ENCODE measurements at places on chromosomes 2 and 18.

DNA sequence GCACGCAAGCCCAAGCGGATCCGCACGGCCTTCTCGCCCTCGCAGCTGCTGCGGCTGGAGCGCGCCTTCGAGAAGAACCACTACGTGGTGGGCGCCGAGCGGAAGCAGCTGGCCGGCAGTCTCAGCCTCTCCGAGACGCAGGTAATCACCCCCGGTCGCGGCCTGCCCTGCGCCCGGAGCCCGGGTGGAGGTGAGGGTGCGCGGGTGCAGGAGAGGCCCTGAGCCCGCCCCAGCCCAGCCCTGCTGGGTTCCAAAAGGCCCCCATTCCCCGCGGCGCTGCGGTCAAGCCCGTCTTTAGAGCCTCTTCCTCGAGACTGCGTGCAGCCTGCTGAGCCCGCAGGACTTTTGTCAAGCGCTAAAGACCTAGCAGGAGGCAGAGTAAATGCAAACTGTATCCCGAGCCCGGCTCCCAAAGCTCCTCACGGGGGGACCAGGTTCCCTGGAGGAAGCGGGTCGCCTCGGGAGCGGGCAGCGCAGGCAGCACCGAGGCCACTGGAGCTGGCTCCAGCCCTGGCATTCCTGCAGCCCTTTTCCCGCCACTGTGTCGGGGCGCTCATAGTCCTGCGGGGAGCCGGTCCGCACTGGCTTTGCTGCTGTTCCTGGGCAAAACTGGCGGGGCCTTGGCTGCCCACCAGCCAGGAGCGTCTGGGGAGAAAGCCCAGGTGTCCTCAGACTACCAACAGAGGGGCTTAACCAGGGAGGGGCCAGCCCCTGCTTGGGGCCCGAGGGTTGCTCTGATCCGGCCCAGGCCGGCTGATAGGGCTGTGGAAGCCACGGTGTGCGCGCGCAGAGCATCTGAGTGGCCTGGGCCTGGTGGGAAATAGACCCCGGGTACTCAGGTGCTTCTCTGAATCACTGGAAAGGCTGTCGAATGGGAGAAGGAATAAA lies 7.3 kb downstream of the EMX1 start:
- peak; percentile 30 for DNase-seq

DNA sequence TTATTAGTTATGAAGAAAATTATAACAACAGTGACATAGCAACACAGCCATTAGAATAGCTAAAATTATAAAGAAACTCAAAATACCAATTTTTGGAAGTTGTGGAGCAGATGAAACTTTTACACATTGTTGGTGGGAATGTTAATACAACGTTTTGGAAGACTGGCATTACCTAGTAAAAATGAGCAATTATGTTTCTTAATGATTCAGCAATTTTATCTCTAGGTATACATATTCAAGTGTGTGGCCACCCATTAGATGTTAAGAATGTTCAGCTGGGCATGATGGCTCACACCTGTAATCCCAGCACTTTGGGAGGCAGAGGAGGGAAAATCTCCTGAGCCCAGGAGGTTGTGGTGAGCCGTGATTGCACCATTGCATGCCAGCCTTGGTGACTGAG lies 78.8 kb downstream of the INSIG2 start:
- DNase-seq = no peak

DNA sequence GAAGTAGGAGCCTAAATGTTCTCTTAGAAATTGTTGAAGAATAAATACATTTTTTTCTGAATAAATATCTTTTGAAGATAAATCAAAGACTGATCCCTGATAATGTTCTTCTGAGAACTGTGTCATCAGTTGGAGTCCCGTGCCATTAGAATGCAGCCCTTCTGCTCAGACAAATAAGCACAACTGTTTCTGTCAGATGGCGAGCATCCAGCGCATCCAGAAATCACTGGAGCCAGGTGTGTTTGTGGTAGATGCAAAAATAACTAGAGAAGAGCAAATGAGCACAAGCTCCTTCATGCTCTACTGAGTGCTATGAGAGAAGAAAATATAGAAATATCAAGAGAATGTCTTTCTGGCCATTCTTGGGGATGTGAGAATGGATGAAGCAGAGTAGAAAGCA lies 573.7 kb downstream of the THSD7B start:
- no peak for DNase-seq

DNA sequence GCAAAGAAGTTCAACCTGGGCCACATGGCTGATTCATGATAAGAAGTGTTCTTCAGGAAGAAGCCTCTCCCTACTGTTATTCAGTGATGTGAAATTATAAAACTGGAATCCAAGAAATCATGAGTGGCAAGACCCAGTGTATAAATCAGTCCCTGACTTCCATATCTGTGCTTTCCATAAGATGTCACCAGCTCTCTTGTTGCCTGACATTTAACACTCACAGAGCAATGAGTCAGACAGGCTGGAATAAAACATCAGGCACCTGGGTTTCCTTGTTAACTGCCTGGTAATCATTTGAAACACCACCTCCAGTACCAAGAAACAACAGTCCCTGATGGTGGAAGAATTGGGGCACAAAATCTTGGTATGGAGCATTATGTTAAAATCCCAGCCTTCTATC lies 76.1 kb downstream of the SCG2 start:
- no peak for DNase-seq

DNA sequence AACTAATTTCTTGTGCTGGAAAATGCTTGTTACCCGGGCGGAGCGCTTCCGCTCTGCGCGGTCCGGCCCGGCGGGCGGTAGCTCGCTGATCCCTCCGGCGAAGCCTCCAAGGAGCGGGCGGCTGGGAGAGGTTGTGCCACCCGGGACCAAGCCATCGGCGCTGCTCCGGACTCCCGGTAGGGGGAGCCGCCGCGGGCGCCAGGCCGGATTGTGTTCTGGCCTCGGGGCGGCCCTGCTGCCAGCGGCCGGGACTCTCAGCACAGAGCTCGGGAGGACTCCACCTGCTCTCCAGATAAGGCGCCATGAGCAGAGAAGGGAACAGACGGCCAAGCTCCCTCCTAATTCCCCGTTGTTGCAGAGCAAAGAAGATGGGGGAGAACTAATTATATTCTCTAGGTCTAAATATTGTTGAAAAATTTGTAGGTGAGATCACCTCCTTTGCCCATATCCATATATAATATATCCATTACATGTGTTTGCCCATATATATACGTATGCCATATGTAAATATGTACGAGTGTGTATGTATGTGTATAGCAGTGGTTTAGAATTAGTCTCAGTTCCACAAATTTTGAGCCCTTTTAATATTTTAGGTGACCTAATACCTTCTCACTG lies 13.8 kb upstream of the SATB2 start:
- DNase-seq = peak; percentile 75

DNA sequence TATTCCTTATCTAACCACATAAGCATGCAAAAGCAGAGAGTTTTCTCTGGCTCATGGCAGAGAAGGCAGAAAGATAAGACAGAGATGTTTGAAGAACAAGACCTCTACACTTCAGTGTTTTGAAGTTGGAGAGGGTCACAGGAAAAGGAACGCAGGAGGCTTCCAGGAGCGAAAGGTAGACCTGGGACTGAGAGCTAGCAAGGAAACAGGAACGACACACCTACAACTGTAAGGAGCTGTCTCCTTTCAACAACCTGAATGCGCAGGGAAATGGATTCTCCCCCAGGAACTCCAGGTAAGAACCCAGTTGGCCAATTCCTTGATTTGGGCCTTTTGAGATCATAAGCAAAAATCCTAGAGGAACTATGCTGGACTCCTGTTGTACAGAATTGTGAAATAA lies 746.6 kb upstream of the DDX18 start:
- no peak for DNase-seq

DNA sequence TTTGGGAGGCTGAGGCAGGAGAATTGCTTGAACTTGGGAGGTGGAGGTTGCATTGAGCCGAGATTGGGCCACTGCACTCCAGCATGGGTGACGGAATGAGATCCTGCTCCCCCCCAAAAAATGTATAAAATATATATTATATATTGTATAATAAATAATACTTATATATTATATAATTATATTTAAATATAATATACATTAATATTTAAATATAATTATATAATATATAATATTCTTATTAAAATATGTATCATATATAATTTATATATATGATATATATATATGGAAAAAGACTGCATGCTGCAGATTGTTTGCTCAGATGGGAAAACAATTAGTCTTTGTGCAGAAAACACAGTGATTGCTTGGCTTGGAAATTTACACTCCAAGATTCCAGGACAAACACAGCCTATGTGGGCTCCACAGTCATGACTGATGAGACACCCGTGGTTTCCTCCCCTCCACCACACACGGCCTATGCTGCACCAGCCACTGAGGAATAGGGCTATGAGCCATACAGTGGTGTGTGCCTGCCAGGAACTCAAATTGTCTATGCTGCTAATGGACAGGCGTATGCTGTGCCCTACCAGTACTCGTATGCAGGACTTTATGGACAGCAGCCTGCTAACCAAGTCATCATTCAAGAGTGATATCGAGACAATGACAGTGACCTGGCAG lies 30.0 kb downstream of the PMAIP1 start:
- no peak for DNase-seq

DNA sequence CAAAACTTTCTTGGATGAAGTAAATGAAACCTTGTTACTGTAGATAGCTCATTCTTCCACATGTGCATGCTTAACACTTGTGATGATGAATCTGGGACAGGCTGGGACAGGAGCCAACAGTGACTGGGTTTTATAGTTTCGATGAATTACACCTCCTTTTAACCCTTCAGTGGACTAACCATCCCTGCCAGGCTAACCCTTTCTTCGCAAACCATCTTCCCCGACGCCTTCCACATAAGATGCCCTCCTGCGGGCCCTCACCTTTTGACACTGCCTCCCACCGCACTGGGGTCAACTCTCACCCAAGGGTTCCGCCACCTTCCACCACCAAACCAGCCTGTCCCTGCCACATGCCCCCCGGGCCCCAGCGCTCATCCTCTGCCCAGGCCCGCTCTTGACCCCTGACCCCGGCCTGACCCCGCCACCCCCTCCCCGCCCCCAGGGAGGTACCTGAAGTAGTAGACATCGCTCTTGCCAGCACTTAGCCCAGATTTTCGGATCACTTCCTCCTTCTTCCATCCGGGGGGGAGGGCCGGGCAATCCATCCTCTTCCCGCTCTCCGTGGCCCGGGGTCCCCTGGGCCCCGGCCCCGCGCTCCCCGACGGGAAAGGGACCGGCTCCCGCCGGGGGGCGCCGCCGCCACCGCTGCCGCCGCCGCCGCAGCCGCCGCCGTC lies 764 bp downstream of the MBD2 start:
- DNase-seq = peak; percentile 70

- no peak for DNase-seq
Measured at GRCh38 chr2:234679741-234680687, 183.1 kb upstream of the ARL4C start.

GRCh38 chr2:162219426-162219825 lies 23.8 kb downstream of the FAP start:
- DNase-seq = no peak

DNA sequence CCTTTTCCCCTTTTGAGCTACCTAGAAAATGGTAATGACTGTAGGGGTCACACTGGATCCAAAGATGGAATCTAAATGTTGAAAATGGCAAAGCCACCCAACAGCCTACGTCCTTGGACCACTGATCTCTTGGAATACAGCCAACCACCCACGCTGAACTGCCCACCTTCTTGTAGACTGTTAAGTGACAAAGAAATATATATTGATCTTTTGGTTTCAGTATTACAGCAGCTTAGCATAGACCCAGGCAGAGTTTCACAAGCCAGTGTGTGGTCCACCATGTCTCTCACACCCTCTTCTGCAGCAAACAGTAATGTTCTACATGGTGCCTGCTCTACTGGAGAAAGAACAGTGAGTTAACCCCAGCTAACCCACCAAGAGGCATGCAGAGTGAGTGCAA lies 20.2 kb downstream of the CACNB4 start:
- DNase-seq = no peak

GRCh38 chr2:239912171-239912937 lies 112.8 kb downstream of the NDUFA10 start:
- no peak for DNase-seq

DNA sequence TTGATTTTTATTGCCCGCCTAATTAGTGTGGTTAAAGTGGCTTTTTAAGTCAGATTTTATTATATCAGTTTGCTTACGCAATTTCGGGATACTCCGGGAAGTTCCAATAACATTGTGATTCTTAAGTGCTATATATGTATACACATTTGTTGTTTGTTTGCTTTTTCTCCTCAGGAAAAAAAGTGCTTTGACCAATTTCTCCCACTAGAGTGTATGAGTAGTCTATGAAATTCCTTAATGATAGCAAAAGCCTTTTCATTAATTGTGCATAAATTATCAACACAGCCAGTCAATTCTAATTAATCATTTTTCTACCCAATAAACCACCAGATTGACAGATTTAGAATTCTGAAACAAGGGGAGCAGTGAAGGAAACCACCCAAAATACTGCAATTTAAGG lies 172.2 kb downstream of the DPP10 start:
- DNase-seq = no peak

DNA sequence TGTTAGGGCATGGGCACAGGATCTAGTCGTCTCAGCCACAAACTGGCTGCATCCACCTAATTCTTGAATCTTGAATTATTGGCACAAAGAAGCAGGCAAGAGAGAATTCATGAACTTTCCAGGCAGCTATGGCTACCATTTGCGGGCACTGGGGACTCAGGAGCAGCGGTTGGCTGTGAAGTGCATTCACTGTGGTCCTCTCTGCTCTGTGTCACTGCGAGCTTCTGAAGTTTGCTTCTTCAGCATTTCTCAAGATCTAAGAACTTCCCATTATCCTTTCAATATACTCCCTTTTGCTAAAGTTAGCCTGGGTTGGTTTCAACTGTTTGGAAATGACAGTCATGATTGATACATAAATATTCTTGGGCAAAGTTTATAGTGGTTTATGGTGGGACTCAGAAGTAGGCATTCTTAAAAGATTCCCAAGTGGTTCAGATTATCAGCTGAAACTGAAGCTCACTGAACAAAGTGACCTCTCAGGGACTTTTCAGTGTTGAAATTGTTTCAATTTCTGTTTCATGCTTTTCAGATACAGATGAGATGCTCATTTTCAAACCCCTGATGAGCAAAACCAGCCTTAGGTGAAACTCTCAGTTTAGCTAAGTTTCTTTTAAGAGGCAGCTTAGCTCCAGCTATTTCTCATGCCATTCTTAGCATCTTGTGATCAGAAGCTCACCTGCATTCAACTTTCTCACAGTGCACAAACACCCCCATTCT lies 1258.3 kb upstream of the GYPC start:
- no peak for DNase-seq

GRCh38 chr2:74036450-74037195 lies 51.9 kb downstream of the TET3 start:
- DNase-seq = no peak

DNA sequence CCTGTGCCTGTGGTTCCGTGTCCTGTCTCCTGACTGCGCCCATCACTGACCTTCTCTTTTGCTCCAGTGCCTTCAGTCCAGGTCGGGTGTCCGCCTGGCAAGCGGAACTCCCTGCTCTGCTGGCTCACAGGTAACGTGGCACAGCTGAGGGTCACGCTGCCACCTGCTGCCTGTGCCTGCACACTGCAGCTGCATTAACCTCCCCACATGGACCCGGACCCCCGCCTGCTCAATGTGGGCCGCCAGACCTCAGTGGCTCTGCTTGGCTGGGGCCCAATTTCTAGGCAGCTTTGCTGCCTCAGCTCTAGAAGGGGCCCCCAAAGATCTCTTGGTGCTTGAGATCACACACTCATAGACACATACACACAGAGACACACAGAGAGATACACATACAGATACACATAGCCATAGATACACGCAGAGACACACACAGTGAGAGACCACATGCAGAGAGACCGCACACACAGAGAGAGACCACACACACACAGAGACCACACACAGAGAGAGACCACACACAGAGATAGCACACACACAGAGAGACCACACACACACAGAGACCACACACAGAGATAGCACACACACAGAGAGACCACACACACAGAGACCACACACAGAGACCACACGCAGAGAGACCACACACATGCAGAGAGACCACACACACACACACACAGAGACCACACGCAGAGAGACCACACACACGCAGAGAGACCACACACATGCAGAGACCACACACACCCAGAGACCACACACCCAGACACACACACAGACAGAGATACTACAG lies 14.9 kb upstream of the CNNM3 start:
- peak; percentile 88 for DNase-seq
